Activated CD4-positive, alpha-beta T cell treated with anti-CD3 and anti-CD28 coated beads, Interleukin-2, amount 50 U/mL, for 1 hour (primary cell): ENCODE measurements at places on chromosomes 2 and 18.

DNA sequence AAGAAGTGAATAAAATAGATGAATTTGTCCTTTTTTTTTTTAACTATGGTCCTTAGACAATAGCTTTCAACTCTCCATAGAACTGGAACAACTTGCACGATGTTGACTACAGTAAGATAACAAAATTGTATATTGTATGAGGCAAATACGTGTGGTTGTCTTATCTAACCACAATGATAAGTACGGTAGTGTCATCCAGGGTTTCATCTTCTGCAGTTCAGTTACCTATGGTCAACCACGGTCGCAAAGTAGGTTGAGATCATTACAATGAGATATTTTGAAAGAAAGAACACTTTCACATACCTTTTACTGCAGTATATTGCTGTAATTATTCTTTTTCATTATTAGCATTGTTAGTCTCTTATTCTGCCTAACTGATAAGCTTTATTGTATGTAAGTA, 295.2 kb downstream of the PARD3B start:
- DNase-seq: no peak

- no peak for DNase-seq
Observed at GRCh38 chr2:109396202-109397180, 217.3 kb downstream of the SEPTIN10 start.

- DNase-seq: no peak
Observed at GRCh38 chr2:152304836-152305235, 30.1 kb upstream of the FMNL2 start.

- DNase-seq: no peak
Observed at GRCh38 chr2:140667203-140667602, 1463.6 kb downstream of the LRP1B start.

DNA sequence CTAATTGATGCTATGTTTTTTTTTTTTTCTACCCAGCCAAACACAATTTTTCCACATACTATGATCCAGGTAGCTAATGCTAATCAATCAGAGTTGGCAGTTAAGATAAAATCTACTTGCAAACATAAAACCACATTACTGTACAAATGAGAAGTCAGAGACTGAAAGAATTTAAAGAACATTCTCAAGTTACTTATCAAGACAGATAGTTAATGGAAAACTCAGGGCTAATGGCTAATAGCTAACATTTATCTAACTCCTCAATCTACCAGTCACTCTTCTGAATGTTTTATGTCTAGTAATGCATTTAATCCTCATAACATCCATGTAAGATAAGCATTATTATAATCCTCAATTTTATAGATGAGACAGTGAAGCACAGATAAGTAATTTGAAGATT, 537.6 kb upstream of the SETBP1 start:
- DNase-seq: no peak

DNA sequence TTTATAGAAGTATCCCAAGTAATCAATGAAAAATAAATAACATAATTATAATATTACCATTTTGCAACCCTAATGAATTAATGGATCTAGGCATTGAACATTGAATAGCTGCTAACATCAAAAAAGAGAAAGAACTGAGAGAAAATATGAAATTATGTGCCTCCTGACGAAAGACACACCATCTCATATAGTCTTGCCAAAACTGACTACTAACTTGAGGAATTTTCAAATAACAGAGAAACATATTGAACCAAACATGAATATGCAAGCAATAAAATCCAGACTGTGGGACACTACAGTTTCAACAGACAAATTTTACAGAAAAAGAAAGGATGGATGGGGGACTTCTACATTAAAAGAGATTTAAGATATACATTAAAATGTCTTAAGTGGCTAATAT, 165.7 kb downstream of the WDPCP start:
- no peak for DNase-seq

DNA sequence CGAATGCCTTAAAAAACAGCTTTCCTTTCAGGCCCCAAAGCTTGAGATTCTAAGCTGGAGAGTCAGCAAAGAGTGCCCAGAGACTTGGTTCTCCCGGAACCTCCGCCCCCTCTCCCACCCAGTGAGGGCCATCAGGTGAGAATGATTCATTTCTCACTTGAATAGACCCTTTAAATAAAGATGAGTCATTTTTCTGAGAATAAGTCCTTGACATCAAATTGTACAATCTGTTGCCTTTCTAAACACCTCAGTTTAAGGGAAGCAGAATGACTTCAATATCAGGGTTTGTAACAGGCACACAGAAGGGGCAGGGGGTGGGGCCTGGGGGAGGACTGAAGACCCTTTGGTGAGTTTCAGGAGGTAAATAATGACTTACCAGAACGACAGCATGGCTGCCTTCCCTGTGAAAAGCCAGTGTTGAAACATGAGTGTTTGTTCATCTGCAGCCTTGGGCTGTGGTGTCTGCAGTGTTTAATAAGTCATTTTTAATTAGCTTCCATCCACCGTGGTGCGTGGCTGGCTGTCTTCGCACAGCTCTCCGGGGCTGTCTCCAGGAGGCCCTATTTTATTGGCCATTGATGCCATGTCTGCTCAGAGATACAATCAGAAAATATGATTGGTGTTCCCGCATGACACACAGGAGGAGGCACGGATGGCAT, 134.9 kb upstream of the ZNF236 start:
- no peak for DNase-seq

DNA sequence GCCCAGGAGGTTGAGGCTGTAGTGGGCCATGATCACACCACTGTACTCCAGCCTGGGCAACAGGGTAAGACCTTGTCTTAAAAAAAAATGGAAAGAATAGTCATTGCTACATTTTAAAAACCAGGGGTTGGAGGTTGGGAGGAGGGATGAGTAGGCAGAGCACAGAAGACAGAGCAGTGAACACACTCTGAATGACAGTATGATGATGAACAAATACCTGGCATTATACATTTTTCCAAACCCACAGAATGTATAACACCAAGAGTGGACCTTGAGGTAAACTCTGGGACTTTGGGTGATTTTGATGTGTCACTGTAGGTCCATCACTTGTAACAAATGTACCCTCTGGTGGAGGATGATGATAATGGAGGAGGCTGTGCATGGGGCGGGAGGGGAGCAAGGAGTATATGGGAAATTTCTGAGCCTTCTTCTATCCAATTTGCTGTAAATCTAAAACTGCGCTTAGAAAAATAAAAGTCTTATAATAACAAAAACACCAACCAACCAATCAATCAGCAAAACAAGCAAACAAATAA, 111.4 kb upstream of the PGAP1 start:
- no peak for DNase-seq

- DNase-seq: no peak
Observed at GRCh38 chr2:240839152-240840143, 19.4 kb upstream of the KIF1A start.

- no peak for DNase-seq
Observed at GRCh38 chr2:46229134-46230063, 67.8 kb upstream of the EPAS1 start.

DNA sequence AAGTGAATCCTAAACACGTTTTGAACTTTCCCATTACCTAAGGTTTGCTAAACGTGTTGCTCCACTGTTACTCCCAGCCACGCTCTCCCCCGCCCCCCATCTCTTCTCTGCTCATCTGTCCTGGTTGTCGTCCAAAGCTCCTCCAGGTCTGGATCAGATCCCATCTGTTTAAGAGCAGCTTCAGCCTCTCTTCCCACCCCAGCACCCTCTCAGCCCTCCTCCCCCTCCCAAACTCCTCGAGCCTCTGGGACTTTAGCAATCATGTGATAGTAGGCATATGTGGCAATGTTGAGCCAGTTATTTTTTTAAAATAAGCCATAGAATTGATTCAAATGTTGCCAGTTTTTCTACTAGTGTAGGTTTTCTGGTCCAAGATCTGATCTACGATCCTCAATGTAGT, 20.0 kb upstream of the LPIN1 start:
- no peak for DNase-seq

- no peak for DNase-seq
Observed at GRCh38 chr2:232871418-232871834, 1.4 kb downstream of the SNORC start.

GRCh38 chr2:180376066-180376465, 369.0 kb upstream of the CWC22 start:
- DNase-seq: no peak

GRCh38 chr2:148701039-148701438, 56.5 kb downstream of the EPC2 start:
- DNase-seq: no peak
